ENCODE measurements at places on chromosomes 12 and 14. TPM values are rescaled to one million over a fixed set of nuclear protein-coding genes. Genes with fewer than 3 reads are reported as not detected.
A peak's percentile ranks its signal among the peaks of the same experiment; 100 is the strongest.

DNA sequence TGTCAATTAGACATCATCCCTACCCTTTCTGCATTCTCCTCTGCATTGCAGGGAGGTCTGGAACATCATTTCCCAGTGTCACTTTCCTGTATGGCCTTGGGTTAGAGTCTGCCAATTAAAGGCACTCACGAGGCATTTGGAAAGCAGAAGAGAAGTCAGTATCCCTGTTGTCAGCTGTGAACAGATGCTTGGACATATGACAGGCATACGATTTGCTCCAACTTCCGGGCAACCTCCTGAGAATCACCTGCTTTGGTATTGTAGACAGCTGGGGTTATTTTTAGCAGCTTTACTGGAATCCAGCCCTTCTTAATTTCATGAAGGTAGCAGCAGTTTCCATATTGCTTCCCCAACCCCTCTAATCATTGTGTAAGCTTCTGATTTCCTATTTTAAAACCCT is 88.7 kb upstream of the DHRS4 start:
- DNase-seq: no peak

Gene DEPDC4
- total RNA-seq: 2.0 TPM

Gene ACTR6
- total RNA-seq: 4.2 TPM

GRCh38 chr14:76808990-76809389 is 3.7 kb downstream of the ANGEL1 start:
- no peak for DNase-seq

DNA sequence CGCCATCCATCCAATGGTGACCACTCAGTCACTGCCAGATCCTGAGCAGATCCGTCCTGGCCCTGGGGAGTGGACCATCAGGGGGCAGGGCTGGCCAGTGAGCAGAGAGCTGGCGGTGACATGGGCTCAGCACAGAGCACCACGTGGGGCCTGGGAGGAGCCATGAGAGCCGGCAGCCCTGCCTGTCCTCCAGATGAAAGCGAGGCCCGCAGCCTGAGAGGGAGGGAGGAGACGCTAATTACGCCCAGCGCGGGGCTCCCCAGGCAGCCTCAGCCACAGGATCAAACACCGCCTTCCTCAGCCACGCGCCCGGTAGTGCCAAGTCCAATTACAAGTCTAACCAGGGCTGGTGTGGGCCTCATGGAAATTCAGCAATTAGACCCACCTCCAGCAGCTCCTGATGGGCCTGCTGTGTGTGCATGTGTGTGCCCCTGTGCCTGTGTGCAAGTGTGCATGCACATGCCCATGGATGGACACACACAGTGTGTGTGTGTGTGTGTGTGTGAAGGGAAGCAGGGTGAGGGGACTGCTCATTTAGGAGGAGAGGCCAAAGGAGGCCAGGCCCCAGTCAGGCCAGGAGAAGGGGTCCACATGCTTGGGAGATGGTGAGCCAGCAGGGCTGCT is 68.0 kb downstream of the KIF26A start:
- DNase-seq: peak; percentile 65
